ENCODE measurements at places on chromosomes 5 and 9.

- DNase-seq = no peak
Observed at GRCh38 chr9:123326662-123327093, 29.3 kb upstream of the CRB2 start.

GRCh38 chr5:137935190-137935589, 45.9 kb downstream of the PKD2L2 start:
- DNase-seq = no peak

DNA sequence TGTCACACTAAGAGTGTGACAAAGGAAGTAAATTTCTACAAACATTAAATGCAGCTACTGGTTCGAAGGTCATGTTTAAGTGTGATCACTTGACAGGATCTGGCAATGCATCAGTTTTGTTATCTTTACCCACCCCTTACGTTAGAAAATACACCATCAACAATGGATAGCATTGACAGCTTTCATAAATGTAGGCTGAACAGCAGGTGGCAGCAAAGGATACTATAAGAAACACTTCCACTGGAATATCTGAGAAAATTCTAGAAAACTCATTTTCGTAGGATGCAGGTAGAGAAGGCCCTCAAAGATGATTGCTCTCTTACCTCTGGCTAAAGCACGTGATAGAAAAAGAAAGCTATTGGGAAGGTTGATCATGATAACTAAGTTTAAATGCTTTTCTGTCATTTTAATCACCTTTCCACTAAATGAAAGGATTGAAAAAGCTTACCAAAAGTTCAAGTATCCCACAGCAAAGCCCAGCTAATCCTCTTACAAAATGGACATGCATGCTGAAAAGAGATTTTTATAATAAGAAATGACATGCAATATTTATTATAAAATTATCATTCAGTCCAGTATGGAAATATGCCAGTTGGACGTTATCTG, 292.5 kb downstream of the PARP8 start:
- DNase-seq = no peak

DNA sequence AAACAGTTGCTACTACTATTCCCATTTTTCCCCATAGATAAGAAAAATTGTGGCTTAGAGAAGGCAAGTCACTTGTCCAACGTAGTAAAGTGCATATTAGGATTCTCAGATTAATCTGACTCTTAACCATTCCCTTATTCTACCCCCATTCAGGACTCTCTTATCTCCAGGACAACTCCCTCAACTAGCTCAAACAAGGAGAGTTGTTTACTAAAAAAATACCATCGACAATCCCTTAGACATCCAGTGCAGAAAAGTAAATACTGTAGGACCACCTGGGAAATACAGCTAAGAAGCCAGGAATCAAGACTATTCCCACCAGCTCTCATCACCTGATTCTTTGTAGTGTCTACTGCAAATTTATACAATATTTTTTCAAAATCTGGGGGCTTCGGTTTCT, 9.4 kb upstream of the GRAMD2B start:
- no peak for DNase-seq

- no peak for DNase-seq
Observed at GRCh38 chr9:72362680-72363139, 2.3 kb downstream of the ZFAND5 start.

GRCh38 chr5:172015346-172015745, 8.9 kb upstream of the FBXW11 start:
- no peak for DNase-seq

- DNase-seq = no peak
Observed at GRCh38 chr9:124770359-124771020, 621 bp downstream of the NR6A1 start.

DNA sequence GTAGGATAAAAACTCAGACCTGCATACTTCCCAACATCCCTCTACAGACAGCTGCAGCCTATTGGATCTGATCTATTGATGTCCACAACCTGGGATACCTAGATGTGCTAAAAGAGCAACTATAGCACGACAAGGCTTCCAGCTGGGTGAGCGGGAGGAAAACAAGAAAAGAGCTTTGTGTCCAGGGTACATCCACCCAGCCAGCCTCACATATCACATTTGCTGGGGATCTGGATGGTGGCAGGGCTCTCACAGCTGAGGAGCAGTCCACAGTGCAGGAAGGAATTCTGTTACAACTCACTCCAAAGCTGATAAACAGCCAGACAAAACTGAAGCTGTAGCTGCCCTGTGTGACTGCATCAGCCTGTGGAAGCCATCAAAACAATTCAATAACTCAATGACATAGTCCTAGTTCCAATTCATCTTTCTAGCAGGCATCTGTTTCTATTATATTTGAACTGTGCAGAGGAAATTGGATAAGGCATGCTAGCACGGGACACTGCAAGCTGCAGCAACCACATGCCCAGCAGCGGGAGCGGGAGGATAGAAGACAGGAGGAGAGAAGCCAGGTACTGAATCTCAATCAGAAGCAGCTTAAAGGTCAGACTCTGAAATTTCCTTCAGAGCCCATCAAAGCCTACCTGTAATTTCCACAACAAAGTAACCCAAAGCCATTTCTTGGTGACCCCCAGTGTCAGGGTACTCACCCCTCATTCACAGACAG, 45.0 kb downstream of the MED10 start:
- DNase-seq = no peak
